ENCODE measurements at places on chromosomes 6 and 20. TPM values are rescaled to one million over a fixed set of nuclear protein-coding genes. Genes with fewer than 3 reads are reported as not detected.

The RTN4IP1 gene
- 8.4 TPM for total RNA-seq

The SPEF1 gene
- total RNA-seq: 0.08 TPM

GRCh38 chr6:118893064-118893806 lies 717 bp upstream of the ASF1A start:
- DNase-seq: peak; percentile 60

- DNase-seq: peak; percentile 6
Observed at GRCh38 chr6:107786179-107786578, 37.9 kb downstream of the SCML4 start.

DNA sequence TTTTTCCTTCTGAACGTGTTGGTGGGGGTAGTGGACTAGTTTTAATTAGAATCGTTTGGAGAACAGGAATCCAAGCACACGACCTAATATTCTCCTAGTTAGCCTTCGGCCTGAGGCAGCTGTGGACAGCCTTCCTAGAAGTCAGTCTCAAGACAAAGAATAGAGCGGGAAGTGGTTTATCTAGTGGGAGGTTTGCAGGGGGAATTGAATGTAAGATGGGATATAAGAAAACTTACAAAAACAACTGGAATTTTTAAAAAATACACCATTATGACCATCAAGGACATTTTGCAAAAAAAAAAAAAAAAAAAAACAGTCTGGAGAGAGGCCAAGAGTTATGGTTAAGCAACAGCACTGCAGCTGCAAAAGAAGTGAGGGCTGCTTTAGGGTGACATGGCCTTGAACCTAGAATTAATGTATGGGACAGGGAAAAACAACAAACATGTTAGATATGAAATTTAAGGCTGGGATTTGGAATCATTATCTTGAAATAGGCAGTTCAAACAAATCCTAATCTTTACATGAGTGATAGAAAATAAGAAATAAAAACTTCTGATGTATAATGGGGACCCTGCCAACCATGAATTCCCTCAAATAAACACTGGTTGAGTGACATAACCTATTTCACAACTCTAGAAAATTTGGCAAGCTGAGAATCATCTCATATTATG lies 40.2 kb downstream of the PLAGL1 start:
- no peak for DNase-seq

DNA sequence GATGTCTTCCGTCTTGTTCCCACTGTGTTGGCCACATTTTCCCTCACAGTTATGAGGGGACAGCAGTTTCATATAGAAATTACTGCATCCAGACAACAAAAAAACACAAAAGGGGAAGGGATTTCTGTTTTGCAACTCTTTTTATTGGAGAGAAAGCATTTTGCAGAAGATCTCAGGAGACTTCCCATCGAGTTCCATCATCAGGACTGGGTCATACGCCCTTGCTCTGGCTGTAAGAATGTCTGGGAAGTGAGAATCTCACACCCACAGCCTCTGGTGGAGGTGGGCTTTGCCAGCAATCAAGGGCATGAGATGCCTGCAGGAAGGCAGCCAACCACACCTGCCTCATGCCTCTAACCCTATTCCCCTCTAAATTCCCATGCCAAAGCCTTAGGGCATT lies 5.8 kb upstream of the IGF2R start:
- DNase-seq: no peak

DNA sequence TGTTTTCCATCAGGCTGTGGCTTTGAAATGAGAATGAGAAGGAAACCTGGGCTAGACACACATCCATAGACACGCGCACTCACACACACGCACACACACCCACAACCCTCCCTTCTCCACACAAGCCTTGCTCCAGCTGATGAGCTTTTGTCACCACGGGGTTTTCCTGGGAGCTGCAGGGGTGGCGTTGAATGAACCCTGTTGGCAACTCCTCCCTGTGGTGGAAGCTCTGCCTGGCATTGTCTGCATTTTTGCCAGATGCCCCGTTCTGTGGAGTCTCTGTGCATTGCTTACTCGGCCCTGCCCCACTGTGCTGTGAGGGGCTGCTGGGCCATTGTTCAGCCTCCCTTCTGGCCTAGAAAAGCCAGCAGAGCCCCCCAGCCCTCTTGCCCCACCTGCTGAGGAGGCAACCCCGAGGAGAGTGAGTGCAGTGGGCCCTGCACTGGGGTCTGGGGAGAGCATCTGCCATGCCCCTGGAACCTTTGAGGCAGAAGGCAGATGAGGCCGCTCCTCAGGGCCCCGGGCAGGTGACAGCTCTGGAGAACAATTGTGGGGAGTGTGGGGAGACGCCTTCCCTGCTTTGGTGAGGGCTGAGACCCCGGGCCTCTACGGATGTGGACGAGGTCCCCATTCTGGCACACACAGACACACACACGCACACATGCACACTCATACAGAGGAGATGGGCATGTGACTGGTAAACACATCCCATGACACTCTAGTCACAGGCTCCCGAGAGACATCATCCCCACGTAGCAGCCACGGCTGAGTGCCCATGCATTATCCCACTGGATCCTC lies 9.9 kb downstream of the ADIG start:
- no peak for DNase-seq

DNA sequence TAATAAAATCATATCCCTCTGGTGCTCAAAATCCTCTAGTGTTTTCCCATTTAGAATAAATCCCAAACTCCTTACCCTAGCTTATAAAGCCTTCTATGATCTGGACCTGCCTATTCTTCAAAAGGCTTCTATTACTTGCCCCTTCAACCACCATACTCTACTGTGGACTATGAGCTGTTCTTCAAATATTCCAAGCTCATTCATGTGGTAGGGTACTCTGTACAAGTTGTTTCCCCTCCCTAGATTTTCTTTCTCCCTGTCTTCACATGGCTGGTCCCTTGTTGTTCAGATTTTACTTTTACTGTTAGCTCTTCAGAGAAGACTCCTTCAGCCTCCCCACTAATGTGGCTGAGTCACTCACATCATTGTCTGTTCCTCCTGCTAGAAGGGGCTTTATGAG lies 193.2 kb downstream of the OGFRL1 start:
- DNase-seq: no peak

- no peak for DNase-seq
Observed at GRCh38 chr6:166940643-166941068, 15.7 kb downstream of the RNASET2 start.

Data from SJCRH30 (cell line).